ENCODE measurements at places on chromosomes 12 and 14.
A peak's percentile ranks its signal among the peaks of the same experiment; 100 is the strongest.

DNA sequence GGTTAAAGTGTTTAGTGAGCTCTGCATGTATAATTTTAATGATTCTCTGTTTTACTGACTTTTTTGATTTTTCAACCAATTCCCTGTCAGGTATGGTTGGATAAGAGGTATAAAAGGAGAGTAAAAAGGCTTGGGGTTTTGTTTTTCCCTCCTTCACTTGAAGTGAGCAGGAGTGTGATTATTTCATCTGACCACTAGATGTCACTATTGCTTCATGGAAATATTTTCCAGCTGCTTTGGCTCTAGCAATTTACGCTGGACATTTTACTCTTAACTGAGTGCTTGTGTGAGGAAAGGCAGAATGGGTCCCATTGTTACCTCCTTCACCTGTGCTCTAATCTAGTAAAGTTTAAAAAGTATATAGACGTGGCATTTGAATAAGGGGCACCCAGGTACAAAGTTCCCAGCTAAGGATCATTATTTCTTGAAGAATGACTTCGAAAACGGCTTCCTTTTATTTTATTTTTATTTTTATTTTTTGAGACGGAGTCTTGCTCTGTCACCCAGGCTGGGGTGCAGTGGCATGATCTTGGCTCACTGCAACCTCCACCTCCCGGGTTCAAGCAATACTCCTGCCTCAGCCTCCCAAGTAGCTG lies 66.5 kb downstream of the TBC1D30 start:
- peak; percentile 68 for DNase-seq

- no peak for DNase-seq
Measured at GRCh38 chr14:68807148-68807600, 14.3 kb upstream of the ZFP36L1 start.

DNA sequence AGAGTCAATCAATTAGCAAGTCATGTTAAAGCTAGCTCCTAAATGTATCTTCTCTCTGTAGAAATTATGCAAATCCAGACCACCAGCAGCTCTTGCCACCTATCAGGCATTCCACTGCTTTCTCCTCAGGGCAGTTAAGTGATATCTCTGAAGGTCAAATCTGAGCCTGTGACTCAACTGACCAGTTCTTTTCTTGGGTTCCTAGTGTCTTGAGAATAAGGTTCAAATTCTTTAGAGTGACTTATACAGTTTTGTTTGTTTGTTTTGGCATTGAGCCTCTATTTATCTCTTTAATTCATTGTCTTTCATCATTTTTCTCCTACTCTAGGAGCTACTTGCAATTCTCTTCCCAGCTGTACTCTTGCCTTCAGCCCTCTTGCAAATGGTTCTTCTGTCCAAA lies 2.5 kb upstream of the LRIG3 start:
- no peak for DNase-seq

GRCh38 chr14:94486883-94487282 lies 10.9 kb upstream of the SERPINA9 start:
- DNase-seq = no peak

DNA sequence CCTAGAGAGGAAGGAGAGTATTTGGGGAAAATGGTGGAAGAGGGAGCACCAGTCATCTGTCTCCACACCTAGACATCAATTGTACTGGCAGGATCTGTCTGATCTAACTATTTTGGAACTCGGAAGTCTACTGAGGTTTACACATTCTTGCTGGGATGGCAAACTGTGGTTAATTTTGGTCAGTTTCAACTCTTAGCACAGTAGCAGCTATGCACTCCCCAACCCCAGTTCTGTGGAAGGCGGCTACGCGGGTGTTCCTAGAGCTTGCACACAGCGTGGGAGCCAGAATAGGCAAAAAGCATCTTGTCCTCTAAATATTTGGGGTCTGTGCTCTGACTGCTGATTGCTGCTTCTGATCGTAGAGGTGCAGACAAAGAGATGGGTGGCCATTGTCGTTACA lies 33.8 kb downstream of the TECPR2 start:
- no peak for DNase-seq

GRCh38 chr12:90979951-90980350 lies 24.8 kb downstream of the EPYC start:
- DNase-seq = no peak

Data from COLO829 (cell line).